ENCODE measurements at places on chromosomes 6 and 20. TPM values are rescaled to one million over a fixed set of nuclear protein-coding genes. Genes with fewer than 3 reads are reported as not detected.

- H3K27me3 ChIP-seq: no peaks in the 10 kb centered on the region
- H3K27ac ChIP-seq: no peak overlapping the region
- H3K4me3 ChIP-seq: no peak overlapping the region
- DNase-seq: no peak
Measured at GRCh38 chr20:45850238-45850637, 7.0 kb downstream of the ACOT8 start.

- H3K27me3 ChIP-seq: no peaks in the 10 kb centered on the region
- H3K27ac ChIP-seq: no peak overlapping the region
- no peaks in the 10 kb centered on the region for H3K4me1 ChIP-seq
- no peaks in the 10 kb centered on the region for H3K36me3 ChIP-seq
- no peak for DNase-seq
Measured at GRCh38 chr6:134585517-134585873, 267.6 kb upstream of the SGK1 start.

DNA sequence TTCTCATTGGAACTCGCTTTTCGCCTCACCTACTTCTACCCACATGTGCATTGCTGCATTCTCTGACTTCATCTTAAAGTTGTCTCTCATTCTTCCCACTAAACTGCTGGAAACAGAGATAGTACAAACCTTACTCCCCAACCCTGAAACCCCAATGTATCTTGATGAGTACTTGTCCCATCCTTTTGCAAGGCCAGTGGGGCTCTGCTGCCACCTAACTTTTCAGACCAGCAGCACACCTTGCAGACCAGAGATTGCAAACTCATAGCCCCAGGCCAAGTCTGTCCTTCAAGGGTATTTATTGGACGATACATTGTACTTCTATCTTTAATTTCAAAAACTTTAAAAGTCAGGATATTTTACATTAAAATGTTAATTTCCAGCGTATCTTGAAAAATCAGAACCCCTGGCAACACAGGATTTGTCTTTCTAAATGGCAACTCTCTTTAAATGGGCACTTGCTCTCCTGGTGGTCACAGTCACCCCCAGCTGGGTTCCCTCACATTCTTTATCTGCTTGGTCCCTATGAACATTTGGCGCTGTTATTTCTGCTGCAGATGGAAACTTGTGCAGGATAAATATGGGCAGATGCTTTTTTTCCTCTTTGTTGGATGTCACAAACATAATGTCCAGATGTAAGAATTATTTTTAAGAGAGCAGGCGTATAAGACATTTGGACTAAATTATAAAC lies 83.9 kb downstream of the SOD2 start:
- no peaks in the 10 kb centered on the region for H3K27me3 ChIP-seq
- no peaks in the 10 kb centered on the region for H3K4me1 ChIP-seq
- H3K36me3 ChIP-seq: no peaks in the 10 kb centered on the region
- no peak overlapping the region for H3K27ac ChIP-seq
- H3K4me3 ChIP-seq: no peak overlapping the region
- no peak for DNase-seq

GRCh38 chr6:19137505-19137904 lies 699.7 kb upstream of the ID4 start:
- H3K36me3 ChIP-seq: no peaks in the 10 kb centered on the region
- H3K4me1 ChIP-seq: peaks cover 6% of the 10 kb centered on the region
- no peaks in the 10 kb centered on the region for H3K27me3 ChIP-seq

- H3K27me3 ChIP-seq: no peaks in the 10 kb centered on the region
- H3K27ac ChIP-seq: no peak overlapping the region
- no peaks in the 10 kb centered on the region for H3K36me3 ChIP-seq
Measured at GRCh38 chr20:64115171-64115911, 8.0 kb upstream of the NPBWR2 start.

DNA sequence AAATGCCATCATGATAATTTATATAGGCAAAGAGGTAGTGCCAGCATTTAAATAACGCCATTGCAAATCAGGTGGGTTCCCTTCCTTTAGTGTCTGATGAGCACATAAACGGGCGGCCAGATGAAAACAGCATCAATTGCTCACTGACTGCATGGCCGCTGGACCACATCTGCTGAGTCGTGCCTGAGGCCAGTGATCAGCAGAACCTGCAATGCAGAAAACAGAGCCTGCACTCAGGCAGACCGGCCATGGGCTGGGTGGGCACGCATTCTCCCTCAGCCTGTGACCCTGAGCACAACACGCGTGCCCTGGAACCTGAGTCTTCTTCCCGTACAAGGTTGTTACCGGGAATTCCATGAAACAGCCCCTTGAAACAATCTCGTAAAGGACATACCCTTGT lies 144.0 kb upstream of the THBS2 start:
- no peak overlapping the region for H3K27ac ChIP-seq
- no peak for DNase-seq
- no peak overlapping the region for H3K4me3 ChIP-seq
- H3K4me1 ChIP-seq: no peaks in the 10 kb centered on the region

- DNase-seq: peak; percentile 80
- H3K27me3 ChIP-seq: no peaks in the 10 kb centered on the region
Measured at GRCh38 chr6:31356946-31357466, at the start of gene HLA-B. TSS of gene HLA-B (minus strand) at chr6:31357179. CDS start at chr6:31357158, 21 bp downstream.

- no peak overlapping the region for H3K27ac ChIP-seq
- no peak for DNase-seq
- H3K4me1 ChIP-seq: no peaks in the 10 kb centered on the region
- H3K4me3 ChIP-seq: no peak overlapping the region
- H3K36me3 ChIP-seq: no peaks in the 10 kb centered on the region
Measured at GRCh38 chr6:54291146-54291545, 17.1 kb upstream of the TINAG start.

DNA sequence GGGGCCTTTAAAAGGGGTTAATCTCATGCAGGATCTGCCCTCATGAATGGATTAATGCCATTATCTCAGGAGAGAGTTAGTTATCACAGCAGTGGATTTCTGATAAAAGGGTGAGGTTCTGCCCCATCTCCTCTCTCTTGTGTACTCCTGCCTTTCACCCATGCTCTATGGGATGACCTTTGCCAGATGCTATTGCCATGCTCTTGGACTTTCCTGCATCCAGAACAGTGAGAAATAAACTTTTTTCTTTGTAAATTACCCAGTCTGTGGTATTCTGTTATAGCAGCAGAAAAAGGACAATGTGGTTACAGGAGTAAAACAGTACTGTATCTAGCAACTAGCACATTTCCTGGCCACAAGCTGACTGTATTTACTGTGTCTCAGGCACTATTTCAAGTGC lies 58.0 kb upstream of the CCN2 start:
- no peak overlapping the region for H3K27ac ChIP-seq
- H3K36me3 ChIP-seq: no peaks in the 10 kb centered on the region
- no peak for DNase-seq

DNA sequence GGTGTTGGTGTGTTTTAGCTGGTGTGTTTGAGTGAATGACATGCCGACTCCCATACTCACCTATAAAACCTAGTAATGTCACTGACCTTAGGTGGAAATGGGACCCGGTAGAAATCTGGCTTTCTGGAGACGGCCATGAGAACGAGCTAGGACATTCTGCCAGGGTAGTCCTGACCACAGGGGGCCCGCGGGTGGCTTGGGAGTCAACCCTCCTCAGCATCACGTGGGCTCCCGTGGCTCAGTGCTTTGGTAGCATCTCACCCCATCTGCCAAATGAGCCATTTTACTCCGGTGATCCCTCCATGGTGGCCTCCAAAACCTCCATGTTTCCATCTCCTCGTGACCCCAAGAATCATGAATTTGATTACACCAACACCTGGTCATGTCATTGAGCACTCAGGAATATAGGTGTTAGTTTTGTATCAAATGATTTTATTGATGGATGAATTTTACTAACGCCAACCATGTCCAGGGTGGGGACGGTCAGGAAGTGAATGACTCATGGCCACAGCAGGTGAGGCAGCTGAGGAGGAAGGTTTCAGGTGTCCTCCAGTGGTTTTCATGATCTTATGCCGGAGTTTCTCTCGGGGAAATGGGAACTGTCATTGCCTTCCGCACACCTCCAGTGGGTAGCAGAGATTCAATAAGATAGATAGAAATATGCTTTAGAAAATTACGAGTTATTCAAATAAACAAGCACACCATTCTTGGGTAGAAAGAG lies 195.0 kb downstream of the SYNDIG1 start:
- DNase-seq: no peak
- no peaks in the 10 kb centered on the region for H3K27me3 ChIP-seq
- H3K36me3 ChIP-seq: no peaks in the 10 kb centered on the region
- H3K4me1 ChIP-seq: no peaks in the 10 kb centered on the region

DNA sequence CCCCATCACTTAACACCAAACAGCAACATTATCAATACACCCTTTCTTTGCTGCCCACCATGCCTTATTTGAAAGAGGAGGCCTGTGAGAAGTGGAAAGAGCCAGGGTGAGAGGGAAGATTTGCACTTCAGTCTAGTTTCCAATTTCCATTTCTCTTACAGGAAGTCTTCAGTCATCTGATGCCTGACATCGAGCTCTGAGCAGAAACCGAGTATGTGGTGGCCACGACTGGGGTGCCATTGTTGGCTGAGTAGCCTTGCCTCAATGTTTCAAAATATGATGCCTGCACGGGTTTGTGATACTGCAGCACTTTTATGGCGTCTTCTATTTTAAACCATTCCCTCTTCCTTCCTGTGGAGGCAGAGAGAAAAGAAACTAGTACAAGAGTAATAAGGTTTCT lies 39.8 kb upstream of the SMIM29 start:
- H3K4me3 ChIP-seq: no peak overlapping the region
- H3K4me1 ChIP-seq: no peaks in the 10 kb centered on the region
- no peaks in the 10 kb centered on the region for H3K27me3 ChIP-seq
- no peak for DNase-seq
- peak overlapping the region; percentile 19 for H3K27ac ChIP-seq
- H3K36me3 ChIP-seq: no peaks in the 10 kb centered on the region

The TNFAIP3 gene
- 9.6 TPM for total RNA-seq

The SLC17A3 gene
- not detected for total RNA-seq

The DNAAF9 gene
- 13.2 TPM for total RNA-seq

The EIF6 gene
- 35.6 TPM for total RNA-seq

The HRH3 gene
- total RNA-seq: not detected

Measured in body of pancreas (tissue), 4 donors.